ENCODE measurements at places on chromosomes 5 and 9. TPM values are rescaled to one million over a fixed set of nuclear protein-coding genes. Genes with fewer than 3 reads are reported as not detected.

PDE8B gene
- 6.9 TPM for total RNA-seq

PCDHA6 gene
- 0.47 TPM for total RNA-seq

C1QTNF2 gene
- total RNA-seq: 1.5 TPM

ITK gene
- 2.7 TPM for total RNA-seq

IFNA2 gene
- total RNA-seq: not detected

ANKRD20A1 gene
- total RNA-seq: 15.3 TPM

DNA sequence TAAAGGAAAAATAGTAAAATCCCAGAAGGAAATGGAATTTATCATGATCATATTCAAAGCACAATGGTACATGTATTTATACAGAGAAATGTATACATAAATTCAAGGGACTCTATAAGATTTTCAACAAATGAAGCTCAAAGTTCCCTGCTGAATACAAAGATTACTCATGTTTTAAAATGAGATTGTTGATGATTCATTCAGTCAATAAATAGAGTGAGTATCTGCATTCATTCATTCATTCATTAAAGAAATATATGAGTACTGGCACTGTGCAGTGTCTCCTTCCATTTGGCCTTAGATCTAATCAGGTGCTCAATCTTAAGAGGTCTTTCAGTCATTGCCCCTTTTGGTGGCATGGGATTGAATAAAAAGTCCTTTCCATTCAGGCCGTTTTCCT lies 310.0 kb downstream of the KIAA0825 start:
- no peak for DNase-seq

- DNase-seq: no peak
Measured at GRCh38 chr9:137953683-137954438, 76.3 kb downstream of the CACNA1B start.

- no peak for DNase-seq
Measured at GRCh38 chr5:74623748-74624408, 16.6 kb downstream of the ENC1 start.

DNA sequence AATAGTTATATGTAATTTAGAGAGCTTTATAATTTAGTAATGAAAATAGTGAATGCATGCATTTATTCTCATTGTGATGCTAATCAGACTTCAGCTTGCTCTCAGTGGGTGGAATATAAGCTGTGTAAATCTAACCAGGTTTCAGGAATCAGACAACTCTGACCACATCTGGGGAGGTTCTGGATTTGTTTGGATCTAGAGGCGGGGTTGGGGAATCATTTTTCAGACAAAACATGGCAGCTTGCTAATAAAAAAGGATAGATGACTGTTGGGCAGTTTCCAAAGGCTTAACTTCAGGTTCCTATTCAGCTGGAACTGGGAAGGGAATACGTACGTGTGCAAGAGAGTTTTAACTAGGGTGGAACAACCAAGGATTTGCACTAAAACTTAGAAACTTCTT lies 43.2 kb upstream of the MAMDC2 start:
- no peak for DNase-seq

GRCh38 chr5:52269401-52269800 lies 518.3 kb upstream of the ITGA1 start:
- no peak for DNase-seq

DNA sequence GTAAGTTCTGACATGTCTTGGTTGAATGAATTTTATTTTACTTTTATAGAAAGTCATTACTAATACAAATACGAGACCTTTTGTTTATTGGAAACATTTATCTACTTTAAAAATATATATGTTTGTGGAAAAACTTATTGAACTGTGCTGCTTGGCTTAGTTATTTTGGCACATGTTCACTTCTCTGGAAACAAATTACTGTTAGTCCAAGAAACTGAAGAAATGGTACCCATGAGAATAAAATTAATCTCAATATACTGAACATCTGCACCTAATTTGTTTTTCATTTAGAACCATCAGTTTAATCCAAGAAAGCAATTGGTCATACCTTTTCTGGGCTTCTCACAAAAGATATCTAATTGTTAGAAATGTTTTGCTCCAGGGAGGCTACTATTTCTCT lies 32.2 kb downstream of the INVS start:
- no peak for DNase-seq

GRCh38 chr9:7402334-7403027 lies 397.1 kb downstream of the DMAC1 start:
- DNase-seq: no peak

- DNase-seq: no peak
Measured at GRCh38 chr5:168752416-168753190, 173.4 kb upstream of the PANK3 start.

Data from mucosa of descending colon (tissue), 3 donors.